Fibroblast of villous mesenchyme (primary cell): ENCODE measurements at places on chromosomes 12 and 14. TPM values are rescaled to one million over a fixed set of nuclear protein-coding genes. Genes with fewer than 3 reads are reported as not detected.
A peak's percentile ranks its signal among the peaks of the same experiment; 100 is the strongest.

Gene FAM186B
- total RNA-seq: under 0.01 TPM in 2 replicates

DNA sequence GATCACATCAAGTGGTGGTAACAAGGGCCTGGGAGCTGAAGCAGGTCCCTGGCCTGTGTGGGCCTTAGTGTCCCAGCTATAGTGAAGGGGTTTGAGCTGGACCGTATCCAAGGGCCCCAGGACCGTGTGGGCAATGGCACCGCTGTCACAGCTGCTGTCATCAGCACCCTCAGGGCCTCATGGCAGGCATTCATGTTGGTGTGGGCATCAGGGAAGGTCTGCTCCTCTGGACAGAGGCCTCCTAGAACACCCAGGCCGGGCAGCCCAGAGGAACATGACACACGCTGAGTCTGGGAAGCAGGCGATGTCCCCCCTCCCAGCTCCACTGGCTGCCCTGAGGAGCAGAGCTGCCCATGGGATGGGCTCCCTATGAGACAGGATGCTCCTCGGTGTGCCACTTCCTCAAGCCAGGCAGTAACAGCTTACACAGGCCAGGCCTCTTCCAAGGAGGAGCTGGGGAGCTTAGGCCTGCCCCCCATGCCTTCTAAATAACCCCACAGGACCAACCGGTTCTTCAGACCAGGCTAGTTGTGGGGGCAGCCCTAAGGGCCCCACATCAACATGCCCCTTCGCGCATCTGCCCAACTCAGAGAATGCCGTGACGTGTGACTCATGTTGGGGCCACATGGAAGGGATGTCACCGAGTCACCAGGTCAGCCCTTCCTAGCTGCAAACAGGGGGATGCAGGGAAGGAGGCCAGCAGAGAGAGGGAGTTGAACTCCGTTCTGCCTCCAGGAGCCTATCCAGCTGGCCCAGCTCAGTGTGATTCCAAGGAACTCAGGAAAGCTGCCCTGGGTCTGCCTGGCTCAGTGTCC is 80.4 kb downstream of the PITPNM2 start:
- DNase-seq: no peak

GRCh38 chr14:32560209-32560857 is 231.2 kb downstream of the AKAP6 start:
- DNase-seq: peak; percentile 84

Gene HCAR3
- total RNA-seq: not detected in 2 replicates

DNA sequence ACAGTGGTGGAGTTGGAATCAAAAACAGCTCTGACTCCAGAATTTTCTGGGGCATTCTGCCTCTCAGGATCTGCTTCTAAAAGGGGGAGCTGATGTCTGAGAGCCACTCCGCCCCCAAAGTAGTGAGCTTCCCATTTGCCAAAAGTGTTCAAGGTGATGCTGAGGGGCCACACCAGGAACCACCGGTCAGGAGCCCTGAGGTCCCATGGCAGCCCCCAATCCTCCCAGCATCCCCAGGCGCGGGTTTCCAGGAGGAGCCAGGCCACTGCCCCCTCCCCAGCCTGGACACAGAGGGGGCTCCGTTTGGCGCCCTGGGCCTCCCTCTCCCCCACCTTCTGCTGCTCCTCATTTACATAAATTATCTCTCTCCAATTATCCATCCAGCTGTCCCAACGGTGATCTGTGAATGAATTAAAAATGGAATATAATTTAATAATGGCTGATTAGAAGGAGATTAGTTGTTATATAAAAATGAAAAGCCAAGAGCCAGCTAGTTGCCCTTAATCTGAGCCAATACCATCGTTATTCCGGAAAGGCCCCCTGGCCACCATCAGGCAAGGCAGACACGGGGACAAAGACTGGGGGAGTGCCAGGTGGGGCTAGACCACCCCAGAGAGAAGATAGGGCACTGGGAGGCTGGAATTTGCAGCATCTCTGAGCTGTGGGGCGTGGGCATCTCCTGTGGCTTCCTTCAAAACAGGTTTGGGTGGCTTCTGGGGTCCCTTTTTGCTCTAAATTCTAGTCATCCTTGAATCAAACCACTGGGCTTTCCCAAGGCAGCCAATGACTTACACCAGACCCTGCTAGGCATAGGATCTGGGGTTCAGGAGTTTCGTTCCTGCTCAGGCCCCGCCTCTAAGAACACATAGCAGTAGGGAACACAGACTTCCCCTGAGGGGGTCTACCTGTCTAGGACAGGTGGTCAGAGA is 19.7 kb upstream of the VSX2 start:
- DNase-seq: no peak

Gene M6PR
- 155 and 215 TPM in 2 replicates for total RNA-seq

- no peak for DNase-seq
Measured at GRCh38 chr12:42338280-42338679, 12.3 kb downstream of the PPHLN1 start.

DNA sequence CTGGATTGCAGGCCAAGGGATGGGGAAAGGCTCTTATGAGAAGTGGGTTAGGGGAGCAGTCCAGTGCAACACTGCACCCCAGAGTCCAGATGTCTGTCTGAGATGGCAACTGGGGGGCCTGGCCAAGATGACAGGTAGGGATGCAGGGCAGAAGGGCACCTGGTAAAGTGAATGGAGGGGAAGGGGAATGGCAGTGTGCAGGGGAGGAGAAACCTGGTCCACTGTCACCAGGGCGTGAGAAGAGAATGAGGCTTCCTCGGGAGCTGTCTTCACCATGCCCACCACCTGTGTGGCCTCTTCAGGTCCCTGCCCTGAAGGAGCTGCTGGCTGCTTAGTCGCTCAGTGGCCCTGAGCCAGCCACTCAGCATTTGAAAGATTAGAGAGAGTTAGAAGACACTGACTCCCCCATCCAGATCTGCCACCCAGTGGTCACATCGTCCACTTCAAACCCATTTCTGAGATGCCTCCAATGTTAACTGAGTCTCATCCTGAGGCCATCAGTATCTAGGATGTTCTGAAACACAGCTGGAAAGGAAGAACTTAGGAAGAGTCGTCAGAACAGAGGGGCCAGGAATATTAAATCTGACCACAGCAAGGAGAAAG is 57.3 kb downstream of the PLEKHG3 start:
- no peak for DNase-seq

Gene CDH24
- total RNA-seq: 6.4 and 10.8 TPM in 2 replicates

DNA sequence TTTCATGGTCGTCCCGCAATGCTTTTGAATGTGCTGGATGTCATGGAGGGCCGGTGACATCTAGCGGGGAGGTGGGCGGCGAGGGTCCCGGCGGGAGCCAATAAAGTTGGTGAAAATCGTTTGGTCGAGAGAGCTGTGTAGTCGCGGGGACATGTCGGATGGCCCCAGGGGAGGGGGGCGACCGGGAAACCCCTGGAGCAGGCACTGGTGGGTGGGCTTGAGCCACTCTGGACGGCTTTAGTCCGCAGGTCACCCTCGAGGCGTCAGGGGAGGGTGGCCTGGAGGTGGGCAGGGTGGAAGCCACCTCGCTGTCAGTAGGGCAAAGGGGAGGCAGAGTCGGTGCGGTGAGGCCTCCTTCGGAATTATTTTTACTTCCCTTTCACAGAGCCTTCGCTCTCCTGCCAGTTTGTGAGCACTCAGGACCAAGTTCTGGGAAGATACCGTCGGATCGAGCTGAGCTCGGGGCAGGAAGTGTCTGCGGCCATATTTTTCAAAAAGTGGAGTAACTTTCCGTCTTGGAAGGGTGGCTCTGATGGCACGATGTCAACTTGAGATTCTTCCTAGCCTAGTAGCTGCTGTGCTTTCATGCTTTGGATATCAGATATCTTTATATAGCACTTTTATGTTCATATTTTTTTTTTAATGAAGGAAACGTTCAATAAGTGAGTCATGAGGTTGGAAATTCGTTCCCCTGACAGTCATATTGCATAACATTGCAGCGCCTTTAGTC is 28.2 kb downstream of the WBP11 start:
- DNase-seq: peak; percentile 80

DNA sequence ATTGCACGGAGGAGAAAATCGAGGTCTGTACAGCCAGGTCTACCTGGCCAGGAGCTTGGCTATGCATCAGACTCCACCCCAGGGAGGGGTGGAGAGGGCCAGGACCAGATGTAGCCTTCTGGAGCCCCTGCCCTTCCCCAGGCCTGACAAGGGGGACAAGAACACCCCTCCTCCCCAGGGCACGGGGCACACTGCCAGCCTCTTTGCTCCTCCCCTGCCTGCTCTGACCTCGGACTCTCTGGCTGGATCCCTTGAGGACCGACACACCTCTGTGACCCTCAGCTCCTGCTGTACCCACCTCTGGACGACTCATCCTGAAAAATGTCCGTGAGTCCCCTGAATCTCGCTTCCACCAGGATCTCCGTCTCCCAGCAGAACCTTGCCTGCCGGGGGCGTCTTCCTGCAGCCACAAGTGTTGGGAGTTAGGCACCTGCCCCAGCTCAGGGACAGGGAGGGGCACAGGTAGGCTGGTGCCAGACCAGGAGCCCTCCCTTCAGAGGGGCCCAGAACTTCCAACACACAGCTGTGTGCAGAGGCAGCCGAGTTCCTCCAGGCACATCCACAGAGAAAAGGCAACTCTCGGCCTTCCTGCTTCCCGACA is 21.8 kb downstream of the AHNAK2 start:
- no peak for DNase-seq

DNA sequence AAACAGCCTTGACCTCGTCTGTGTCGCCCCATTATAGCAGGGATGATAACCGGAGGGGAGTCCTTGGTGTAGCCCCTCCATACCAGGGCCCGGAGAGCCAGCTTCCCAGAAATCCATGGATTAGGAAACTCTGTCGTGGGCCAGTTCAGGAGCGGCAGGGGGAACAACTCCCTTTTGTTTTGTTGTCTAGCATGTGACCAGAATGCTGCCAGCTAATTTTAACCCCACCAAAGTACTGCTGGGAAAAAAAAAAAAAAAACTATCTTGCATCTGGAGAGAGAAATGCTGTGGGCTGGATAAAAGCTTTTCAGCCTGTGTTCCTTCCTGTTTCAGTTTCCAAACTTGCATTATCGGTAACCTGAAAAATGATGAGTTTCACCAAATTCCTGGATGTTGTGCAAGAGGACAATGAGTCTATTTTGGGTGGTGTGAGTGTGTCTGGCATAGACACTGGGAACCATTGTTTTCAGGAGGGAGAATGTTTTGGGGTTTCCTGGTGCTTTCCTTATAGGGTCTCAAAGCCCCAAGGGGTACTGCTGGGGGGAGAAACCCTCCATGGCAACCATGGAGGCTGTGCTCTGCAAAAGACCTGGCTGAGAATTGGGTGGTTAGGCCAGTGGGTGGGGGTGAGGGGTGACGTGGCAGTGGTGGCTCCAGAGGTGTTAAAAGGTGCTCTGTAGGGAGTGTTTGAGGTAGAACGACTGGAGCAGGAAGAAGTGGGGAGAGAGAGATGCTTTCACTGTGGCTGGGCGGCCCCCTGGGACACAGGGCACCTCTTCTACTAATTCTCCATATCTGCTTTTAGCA is 14.9 kb upstream of the IRF2BPL start:
- peak; percentile 97 for DNase-seq

GRCh38 chr14:68571114-68571591 is 221.7 kb downstream of the ZFP36L1 start:
- no peak for DNase-seq

Gene HNF1A
- not detected in 2 replicates for total RNA-seq

GRCh38 chr12:65492998-65493912 is 214.8 kb downstream of the MSRB3 start:
- DNase-seq: no peak

Gene KERA
- not detected in 2 replicates for total RNA-seq

- no peak for DNase-seq
Measured at GRCh38 chr14:76499399-76499798, 123.5 kb downstream of the ESRRB start.

DNA sequence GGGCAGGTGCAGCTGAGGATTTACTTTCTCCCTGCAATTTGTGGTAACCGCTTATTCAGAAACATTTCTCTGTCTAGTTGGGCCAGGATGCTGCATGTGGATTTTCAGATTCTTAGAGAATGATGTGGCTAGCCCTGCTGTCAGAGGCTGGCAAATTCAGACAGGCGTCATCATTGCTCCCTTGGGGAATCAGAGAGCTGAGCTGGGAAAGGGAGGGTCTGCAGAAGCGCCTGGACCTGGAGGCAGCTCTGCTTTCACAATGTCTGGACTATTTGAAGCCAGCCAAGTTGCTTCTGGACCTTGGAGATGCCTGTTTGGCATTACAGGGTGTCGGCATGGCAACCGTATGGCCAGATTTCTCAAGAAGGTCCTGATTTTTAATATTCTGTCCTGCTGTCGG is 3.4 kb downstream of the GALNT16 start:
- DNase-seq: peak; percentile 71

Gene ART4
- under 0.01 TPM in 2 replicates for total RNA-seq

GRCh38 chr12:131100031-131100674 is 146.4 kb downstream of the ADGRD1 start:
- no peak for DNase-seq

DNA sequence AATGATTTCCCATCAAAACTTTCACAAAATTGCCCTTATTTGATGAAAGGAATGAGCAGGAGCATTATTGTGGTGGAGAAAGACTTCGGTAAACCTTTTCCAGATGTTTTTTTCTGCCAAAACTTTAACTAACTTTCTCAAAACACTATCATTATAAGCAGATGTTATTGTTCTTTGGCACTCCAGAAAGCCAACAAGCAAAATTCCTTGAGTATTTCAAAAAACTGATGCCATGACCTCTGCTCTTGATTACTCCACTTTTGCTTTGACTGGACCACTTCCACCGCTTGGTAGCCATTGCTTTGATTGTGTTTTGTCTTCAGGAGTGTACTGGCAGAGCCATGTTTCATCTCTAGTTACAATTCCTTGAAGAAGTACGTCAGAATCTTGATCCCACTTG is 29.7 kb upstream of the RAB21 start:
- peak; percentile 69 for DNase-seq

Gene GALNT9
- total RNA-seq: not detected in 2 replicates

DNA sequence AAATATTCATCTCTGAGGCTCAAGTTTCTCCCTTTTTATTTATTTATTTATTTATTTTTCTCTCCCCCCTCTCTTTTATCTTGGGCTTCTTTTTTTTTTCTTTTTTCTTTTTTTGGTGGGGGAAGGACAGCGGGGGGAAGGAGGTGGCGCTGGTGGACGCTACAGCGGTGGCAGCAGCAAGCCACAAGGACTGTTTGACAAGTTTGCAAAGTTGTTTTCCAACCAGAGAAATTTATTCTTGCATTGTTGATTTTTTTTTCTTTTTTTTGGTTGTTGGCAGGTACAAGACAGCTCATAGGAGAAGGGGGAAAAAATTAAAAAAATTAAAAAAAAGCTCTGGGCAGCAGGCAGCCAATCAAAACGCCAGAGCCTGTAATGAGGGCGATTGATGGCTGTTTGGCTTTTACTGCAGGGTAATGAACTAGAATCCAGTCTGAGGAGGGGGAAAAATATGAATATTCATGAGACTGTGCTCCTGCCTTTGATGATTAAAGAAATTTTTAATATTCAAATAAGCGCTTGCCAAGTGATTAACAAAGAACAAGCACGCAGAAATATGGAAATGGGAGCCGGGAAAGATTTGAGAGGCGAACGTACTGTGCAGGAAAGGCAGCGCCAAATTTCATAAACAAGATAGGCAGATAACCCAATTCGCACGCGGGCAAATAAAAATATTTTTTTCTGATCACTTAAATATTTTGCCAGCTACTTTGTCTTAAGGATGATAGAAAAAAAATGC is 36.2 kb downstream of the BCL11B start:
- DNase-seq: no peak

- DNase-seq: peak; percentile 75
Measured at GRCh38 chr14:38357557-38357956, 101.7 kb upstream of the CLEC14A start.
